ENCODE measurements at places on chromosomes 5 and 9.

- H3K27ac ChIP-seq = no peak overlapping the region
- no peak overlapping the region for H3K4me3 ChIP-seq
- no peaks in the 10 kb centered on the region for H3K4me1 ChIP-seq
- no peaks in the 10 kb centered on the region for H3K27me3 ChIP-seq
- no peaks in the 10 kb centered on the region for H3K36me3 ChIP-seq
- no peak for DNase-seq
These were observed 135.4 kb downstream of the FAM114A2 start for GRCh38 chr5:153903321-153903720.

GRCh38 chr5:143238620-143239019 lies 164.9 kb downstream of the NR3C1 start:
- peaks cover 6% of the 10 kb centered on the region for H3K27me3 ChIP-seq
- DNase-seq = no peak
- H3K27ac ChIP-seq = no peak overlapping the region
- H3K4me1 ChIP-seq = no peaks in the 10 kb centered on the region
- no peaks in the 10 kb centered on the region for H3K36me3 ChIP-seq

- no peak overlapping the region for H3K4me3 ChIP-seq
- peaks cover 3% of the 10 kb centered on the region for H3K4me1 ChIP-seq
- DNase-seq = no peak
- H3K36me3 ChIP-seq = no peaks in the 10 kb centered on the region
- H3K27ac ChIP-seq = no peak overlapping the region
These were observed 382.6 kb downstream of the ADGRV1 start for GRCh38 chr5:90941002-90941720.

DNA sequence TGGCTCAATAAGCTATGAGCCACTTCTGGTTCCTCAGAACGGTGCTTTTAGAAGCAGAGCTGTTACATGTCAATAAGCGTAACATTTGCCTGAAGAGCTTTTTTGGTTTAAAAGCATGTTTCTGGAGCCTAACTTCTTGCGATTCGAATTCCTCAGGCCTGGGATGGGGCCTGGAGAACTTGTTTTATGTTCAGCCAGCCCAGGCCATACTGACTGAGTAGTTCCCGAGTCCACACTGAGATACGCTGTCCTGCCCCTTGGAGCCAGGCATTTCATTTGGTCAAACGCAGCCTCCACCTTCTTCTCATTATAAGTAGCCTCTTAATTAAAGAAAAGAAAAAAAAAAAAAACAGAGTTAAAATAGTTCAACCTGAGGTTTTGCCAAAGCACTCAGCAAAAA lies 260.6 kb upstream of the ANKRD55 start:
- no peak for DNase-seq
- no peak overlapping the region for H3K27ac ChIP-seq
- peaks cover 17% of the 10 kb centered on the region for H3K36me3 ChIP-seq
- H3K4me1 ChIP-seq = peaks cover 48% of the 10 kb centered on the region
- peaks cover 10% of the 10 kb centered on the region for H3K27me3 ChIP-seq

DNA sequence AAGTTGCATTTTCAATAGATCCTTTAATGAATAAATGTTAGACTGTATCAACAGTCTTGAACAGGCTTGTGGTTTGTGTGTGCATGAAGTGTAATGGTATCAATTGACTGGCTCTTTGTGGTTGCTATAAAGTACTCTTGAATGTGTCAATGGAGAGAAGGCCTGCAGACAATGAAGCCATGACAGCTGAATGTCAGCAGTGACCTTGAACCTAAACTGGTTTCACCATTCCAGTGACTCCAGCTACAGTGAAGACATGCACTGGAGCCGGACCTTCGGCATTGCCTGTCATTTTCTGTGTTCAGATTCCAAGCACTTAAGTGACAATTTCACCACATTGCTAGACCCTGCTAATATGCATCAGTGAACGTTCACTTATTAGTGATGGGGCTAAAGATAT lies 276.0 kb upstream of the TMEM161B start:
- H3K4me1 ChIP-seq = no peaks in the 10 kb centered on the region
- no peaks in the 10 kb centered on the region for H3K36me3 ChIP-seq
- no peak overlapping the region for H3K4me3 ChIP-seq
- no peaks in the 10 kb centered on the region for H3K27me3 ChIP-seq
- no peak overlapping the region for H3K27ac ChIP-seq
- no peak for DNase-seq

DNA sequence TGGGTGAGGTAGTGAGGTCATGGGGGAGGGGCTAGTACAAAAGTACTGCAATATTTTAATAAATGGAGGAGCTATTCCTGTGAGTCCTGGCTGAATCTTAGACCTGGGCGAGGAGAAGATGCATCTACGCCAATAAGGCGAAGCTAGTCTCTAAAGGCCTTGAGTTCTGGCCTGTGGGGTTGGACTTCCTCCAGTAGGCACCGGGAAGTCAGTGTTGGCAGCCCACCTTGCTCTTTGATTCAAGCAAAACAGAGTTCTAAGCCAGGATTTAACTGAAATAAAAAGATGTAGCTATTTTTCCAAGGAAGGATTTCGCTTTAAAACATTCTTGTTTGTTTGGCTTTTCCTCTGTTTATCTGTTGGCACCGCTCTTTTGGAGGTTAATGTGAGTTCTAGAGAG lies 244.6 kb downstream of the KIF4B start:
- no peak overlapping the region for H3K4me3 ChIP-seq
- no peaks in the 10 kb centered on the region for H3K4me1 ChIP-seq
- H3K27ac ChIP-seq = no peak overlapping the region
- DNase-seq = no peak

DNA sequence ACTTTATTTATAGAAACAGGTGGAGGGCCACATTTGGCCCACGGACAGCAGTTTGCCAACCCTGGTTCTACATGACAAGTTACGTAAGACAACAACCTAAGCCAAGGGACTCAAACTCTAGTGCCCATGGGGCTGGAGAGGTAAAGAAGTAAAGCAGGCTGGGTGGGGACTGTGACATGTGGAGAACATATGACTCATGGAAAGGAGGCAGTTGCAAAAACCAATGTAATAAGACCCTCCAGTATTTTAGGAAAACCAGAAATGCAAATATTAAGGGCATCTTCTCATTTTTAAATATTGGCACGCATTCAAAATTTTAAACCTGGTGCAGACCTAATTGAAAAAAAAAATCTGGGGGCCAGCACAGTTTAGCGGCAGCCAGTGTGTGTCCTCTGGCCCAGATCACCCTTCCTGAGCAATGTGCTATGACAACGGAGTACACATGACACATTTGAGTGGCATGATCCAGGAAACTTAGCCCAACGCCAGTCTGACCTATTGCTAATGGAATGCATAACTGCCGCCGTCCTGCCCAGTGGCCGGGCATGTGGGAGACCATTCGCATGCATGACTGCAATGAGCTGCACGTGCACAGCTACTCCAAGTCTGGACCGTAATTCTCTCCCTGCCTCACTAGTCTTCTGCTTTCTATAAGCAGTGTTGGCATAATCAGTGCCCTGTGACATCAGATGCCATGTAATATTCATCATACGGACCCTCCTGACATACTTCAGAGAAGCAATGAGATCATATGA lies 97.2 kb downstream of the SH3TC2 start:
- H3K36me3 ChIP-seq = no peaks in the 10 kb centered on the region
- H3K27me3 ChIP-seq = peaks cover 9% of the 10 kb centered on the region
- no peak for DNase-seq
- H3K4me1 ChIP-seq = peaks cover 9% of the 10 kb centered on the region
- H3K4me3 ChIP-seq = no peak overlapping the region

DNA sequence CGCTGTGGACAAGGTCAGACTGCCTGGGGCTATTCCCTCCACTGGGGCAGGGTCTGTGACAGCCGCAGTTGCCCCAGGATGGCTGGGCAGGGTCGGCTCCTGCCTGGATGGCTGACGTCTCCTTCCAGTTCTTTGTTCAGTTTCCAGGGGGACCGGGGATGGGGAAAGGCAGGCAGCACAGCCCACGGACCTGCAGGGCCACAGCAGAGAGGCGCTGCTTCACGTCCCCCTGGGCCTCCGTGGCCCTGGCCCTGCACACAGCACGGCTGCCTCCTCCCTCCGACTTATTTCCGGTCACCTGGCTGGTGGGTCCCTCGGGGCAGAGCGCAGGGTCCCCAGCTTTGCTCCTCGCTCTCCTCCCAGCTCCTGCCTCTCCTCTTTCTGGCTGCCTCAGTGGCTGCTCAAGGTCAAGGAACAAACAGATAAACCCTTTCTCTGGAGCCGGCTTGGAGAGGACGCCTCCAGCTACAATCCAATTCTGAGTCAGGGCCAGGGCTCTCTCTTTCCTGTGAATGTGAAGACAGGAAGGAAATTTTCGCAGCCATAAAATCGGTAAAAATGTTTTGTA lies 169.7 kb downstream of the C9orf50 start:
- H3K36me3 ChIP-seq = no peaks in the 10 kb centered on the region
- H3K4me3 ChIP-seq = no peak overlapping the region
- H3K4me1 ChIP-seq = peaks cover 2% of the 10 kb centered on the region
- H3K27me3 ChIP-seq = peaks cover 66% of the 10 kb centered on the region
- DNase-seq = no peak

Measured in activated naive CD4-positive, alpha-beta T cell treated with anti-CD3 and anti-CD28 coated beads, Interleukin-2, amount 10 ng/mL, durations not matched to agents 7 days and 5 days (primary cell).